ENCODE measurements at places on chromosomes 6 and 20. TPM values are rescaled to one million over a fixed set of nuclear protein-coding genes. Genes with fewer than 3 reads are reported as not detected.

TAGAP gene
- 0.07 TPM for total RNA-seq

MUC22 gene
- total RNA-seq: not detected

BPIFB4 gene
- total RNA-seq: not detected

KCNG1 gene
- 1.5 TPM for total RNA-seq

DNA sequence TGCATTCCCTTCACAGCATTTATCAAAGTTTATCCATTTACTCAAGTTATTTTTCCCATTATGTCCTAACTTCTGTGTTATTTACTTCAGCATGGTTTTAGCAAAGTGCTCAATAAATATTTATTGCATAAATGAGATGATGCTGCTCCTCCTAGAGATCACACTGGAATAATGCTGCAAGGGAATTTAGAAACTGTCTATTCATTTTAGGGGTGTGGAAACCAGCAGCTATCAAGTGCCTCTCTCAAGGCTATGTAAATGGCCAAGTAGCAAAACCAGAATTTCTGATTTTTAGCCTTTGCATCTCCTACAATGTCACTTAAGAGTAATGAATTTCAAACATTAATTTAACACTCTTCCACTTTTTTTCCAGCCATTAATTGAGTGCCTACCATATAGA, 316.2 kb downstream of the COL12A1 start:
- no peak for DNase-seq
- H3K4me1 ChIP-seq: no peaks in the 10 kb centered on the region
- H3K27ac ChIP-seq: no peak overlapping the region
- no peaks in the 10 kb centered on the region for H3K36me3 ChIP-seq
- no peaks in the 10 kb centered on the region for H3K27me3 ChIP-seq

- peaks cover 9% of the 10 kb centered on the region for H3K27me3 ChIP-seq
- H3K27ac ChIP-seq: no peak overlapping the region
- no peak for DNase-seq
These were observed 477 bp upstream of the MOXD1 start for GRCh38 chr6:132401618-132402285.

GRCh38 chr20:12775041-12775440, 233.7 kb upstream of the SPTLC3 start:
- no peak overlapping the region for H3K4me3 ChIP-seq
- H3K27ac ChIP-seq: no peak overlapping the region
- no peak for DNase-seq

DNA sequence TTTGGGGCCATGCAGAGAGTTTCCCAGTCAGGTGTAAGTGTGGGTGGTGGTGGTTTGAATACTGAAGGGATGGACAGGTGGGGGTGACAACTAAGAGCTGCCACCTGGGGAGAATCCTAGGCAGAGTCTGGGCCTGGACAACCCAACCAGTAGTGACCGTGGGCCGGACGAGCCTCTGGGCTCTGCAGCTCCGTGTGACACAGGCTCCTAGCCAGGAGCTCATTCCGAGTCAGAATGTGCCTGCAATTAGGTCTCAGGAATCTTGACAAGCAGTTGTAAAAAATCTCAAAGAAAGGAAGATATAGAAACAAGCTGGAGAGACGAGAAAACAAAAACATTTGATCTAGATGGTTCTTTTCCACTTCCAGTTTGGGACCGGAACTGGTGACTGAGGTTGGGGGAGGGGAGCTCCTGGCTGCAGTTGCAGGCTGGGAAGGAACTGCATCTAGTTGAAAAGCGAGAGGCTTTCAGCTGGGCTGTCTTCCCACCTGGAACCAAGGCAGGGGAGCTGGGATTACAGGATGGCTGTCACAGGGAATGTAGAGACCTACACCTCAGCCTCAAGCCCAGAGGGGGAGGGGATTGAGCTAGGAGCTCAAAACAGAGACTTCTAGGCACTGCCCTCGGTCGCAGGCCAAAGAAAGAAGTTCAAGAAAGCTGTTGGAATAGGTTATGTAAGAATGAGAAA, 156.9 kb downstream of the PAX1 start:
- no peaks in the 10 kb centered on the region for H3K4me1 ChIP-seq
- H3K4me3 ChIP-seq: no peak overlapping the region
- H3K27me3 ChIP-seq: no peaks in the 10 kb centered on the region
- H3K27ac ChIP-seq: no peak overlapping the region
- DNase-seq: no peak

GRCh38 chr6:158751224-158751623, 67.9 kb downstream of the EZR start:
- H3K27me3 ChIP-seq: peaks cover 29% of the 10 kb centered on the region
- no peaks in the 10 kb centered on the region for H3K36me3 ChIP-seq
- no peak overlapping the region for H3K4me3 ChIP-seq
- DNase-seq: no peak
- no peak overlapping the region for H3K27ac ChIP-seq

Data from K562 (cell line).